Fibroblast of skin of scalp (primary cell): ENCODE measurements at places on chromosomes 5 and 9.

DNA sequence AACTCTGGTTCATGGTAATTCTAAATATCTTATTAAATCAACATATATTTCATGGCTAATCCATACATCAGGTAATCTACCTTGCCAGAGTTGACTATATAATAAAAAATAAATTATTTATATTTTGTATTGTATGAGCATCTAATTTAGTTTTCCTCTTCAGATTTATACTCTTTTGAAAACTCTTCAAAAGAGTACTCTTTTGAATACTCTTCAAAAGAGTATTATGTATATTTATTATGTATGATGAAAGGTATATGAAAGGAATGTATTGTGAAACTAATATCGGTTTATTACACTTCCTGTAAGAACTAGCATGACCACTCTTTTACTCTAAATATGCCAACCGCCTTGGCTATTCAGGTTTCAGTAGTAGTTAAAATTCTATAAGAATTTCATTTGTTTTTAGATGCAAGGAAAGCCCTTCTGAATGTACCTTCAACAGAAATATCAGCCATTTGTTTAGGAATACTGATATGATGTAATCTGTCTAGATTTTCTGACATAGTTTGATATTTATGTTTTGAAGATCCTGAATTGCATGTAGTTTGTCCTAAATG lies 178.7 kb downstream of the WDR70 start:
- DNase-seq: no peak

DNA sequence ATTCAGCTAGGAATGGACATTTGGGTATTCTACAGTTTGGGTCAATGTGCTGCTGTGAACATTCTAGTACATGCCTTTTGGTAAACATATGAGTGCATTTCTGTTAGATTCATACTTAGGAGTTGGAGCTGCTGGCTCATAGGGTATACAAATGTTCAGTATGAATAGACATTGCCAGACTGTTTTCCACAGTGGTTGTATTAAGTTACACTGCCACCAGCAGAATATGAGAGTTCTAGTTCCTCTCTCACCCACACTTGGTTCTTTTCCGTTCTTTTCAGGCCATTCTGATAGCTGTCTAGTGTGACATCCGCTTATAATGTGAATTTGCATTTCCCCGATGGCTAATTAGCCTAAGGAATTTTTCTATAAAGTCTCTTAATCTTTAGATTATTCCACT lies 25.0 kb downstream of the STOM start:
- no peak for DNase-seq

DNA sequence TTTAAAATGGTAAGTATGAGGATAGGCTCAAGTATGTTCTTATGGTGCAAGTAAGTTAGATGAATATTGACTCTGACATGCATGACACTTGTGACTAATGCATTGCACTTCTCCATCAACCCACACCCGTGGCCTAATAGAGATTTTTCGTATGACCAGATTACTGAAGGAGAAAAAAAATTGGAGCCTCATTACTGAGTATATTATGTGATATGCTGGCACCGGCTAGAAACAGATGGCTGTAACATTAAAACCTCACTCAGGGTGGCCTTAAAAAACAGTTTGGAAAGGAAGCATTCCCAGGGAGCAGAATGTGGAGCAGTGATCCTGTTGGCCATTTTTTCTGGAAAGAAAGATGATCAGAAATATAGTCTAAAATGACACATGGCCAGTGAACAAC lies 766.4 kb downstream of the PRELID2 start:
- DNase-seq: no peak

GRCh38 chr5:168467755-168468330 lies 18.4 kb upstream of the RARS1 start:
- DNase-seq: no peak
